Osteocyte (in vitro differentiated cells): ENCODE measurements at places on chromosomes 1 and 21. TPM values are rescaled to one million over a fixed set of nuclear protein-coding genes. Genes with fewer than 3 reads are reported as not detected.

GRCh38 chr1:81660286-81660685 is 140.4 kb upstream of the ADGRL2 start:
- no peak for DNase-seq

DNA sequence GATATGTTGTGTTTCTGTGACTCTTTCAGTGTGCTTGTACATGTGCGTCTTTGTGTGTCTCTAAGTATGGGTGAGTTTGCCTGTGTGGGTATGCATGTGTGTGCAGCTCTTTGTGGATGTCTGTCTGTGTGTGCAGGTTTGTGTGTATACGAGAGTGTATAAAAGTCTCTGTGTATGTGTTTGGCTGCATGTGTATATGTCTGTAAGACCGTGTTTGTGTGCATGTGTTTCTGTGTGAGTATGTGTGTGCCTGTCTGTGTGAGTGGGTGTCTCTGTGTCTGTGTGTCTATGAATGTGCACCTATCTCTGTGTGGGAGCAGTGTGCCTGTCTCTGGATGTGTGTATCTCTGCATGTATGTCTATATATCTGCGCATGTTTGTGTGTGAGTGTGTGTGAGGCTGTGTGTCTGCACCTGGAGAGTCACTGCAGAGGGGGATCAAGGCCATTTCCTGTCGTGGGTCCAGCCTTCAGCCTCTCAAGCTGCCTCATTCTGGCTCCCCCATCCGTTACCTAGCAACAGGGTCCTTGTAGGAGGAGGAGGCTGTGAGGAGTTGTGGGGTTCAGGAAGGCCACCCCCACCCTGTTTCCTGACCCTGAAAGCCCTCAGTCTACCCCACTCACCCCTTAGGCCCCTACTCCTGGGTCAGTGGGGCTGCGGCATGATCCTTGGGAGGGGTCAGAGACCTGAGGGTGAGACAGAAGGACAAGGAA is 10.4 kb downstream of the FGR start:
- DNase-seq, result no peak

The LCE1D gene
- not detected in 2 replicates for total RNA-seq

- DNase-seq, result no peak
Observed at GRCh38 chr1:52268372-52268771, 97.6 kb downstream of the CC2D1B start.

DNA sequence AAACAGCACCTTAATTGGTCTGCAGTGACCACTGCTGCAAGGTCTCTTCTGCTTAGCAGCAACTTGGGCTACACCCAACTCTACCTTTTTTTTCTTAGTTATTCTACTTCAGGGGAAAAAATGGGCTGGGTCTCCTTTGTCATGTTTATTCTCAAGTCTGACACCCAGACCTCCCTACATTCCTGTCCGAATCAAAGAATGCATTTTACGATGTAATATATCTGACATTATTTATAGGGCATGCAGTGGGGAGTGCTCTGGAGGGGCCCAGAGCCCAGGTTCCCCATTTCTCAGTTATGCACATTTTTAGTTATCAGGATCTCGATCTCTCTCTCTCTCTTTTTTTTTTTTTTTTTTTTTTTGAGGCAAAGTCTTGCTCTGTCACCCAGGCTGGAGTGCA is 50.5 kb downstream of the OPTC start:
- DNase-seq, result no peak

The SFT2D2 gene
- 93.0 and 99.6 TPM in 2 replicates for total RNA-seq

DNA sequence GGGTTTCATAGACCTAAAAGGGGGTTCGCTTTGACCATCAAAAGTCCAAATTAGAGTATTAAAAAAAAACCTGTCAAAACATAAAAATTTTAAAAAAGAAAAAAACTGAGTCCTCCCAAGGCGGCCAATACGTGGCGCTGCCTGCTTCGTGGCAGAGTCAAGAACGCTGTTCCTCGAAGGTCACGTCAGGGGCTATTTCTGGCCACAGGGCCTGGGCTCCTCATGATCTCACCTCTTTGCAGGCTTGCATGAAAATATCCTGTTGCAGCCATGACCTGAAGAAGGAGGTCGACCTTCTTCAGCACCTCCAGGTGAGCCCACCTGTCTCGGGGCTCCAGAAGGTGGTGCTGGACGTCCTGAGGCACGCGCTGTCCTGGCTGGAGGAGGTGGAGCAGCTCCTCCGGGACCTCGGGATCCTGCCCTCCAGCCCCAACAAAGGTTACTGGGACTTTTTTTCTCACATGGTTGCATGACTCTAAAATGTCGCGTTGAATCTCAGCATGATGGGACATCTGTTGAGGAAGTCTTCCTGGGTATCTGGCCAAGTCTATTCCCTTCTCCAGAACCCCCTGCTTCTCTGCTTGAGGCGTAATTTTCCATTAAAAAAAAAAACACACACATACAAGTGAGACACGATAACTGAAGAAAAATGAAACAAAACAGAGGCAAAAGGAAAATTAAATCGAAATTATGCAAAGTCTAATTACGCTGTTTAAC is 80.4 kb upstream of the EFHD2 start:
- no peak for DNase-seq

GRCh38 chr1:200934676-200935245 is 40.1 kb downstream of the INAVA start:
- no peak for DNase-seq

DNA sequence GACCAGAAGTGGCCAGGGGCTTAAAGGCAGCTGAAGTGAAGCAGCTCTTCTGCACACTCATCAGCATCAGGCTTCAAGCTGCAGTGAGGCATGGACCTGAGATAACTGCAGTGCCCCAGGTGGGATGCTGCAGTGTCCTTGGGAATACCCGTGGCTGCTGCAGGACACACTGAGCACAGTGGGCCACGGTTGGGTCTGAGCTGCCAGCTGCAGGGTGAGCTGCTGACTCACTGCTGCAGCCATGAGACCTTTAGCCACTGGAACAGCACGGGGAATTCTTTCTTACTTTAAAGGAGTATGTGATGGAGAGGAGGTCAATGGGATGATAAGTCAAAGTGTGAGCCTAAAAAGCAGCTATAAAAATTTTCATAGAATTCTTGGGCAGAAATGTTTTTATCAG is 102.1 kb downstream of the XCL2 start:
- no peak for DNase-seq

DNA sequence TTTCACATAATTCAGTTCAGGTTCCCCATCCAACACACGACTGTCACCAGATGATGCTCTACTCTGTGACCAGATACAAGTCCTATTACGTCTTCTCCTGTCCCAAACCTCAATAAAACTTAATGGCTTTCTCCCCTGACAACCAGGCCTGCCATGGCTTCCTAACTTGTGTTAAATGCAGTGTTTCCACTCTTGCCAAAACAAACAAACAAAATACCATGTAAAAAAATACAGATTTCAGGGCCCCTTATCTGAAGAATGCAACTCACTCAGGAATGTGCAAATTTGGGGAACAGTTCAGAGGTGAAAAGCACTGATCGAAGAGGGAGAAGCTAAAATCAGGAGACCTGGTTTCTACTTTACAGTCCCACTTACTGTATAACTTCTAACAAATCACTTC is 863 bp upstream of the NUF2 start:
- DNase-seq, result no peak

The IVL gene
- not detected in 2 replicates for total RNA-seq

DNA sequence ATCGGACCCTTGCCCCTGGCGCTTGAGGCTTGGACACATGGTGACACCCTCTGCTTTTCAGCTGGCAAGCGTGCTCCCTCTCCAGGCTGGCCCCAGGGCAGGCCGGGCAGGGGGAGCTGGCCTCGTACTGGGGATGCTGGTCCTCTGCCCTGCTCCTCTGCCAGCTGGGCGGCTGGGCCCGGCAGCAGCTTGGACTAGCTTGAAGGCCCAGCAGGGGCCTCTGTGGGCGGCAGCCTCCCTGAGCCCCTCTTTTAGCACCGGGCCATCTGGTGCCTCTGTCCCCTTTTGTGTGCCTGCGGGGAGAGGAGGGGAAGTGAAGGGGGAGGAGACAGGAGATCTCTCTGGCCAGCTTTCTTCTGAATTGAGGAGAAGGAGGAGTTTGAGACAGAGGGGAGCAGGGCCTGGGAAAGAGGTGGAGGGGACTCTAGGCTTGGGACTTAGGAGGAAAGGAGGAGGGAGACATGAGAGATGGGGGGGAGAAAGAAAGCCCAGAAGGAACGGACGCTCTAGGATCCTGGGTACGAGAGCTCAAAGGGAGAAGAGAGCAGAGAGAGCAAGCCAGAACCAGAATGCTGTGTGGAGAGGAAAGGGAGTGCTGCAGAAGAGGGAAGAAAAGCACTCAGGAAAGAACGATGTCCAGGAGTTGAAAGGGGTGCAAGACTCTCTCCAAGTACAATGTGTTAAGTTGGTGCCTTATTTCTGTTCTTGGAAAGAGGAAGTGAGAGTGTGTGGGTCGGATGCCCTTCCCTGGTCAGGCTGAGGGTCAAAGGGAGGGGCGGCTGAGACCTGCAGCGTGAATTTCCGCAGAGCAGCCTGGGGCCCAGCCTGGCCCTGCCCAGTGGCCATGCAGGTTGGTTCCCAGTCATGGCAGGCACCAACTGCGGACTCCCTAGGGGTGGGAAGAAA is 40.3 kb downstream of the IER5 start:
- DNase-seq, result no peak

The TMOD4 gene
- 2.8 TPM in 1 of 2 replicates, not detected in the other for total RNA-seq

- DNase-seq, result peak; percentile 67
Observed at GRCh38 chr1:5644281-5645134, 347.7 kb downstream of the NPHP4 start.

The CCDC181 gene
- 0.54 and 0.63 TPM in 2 replicates for total RNA-seq

The RAD54L gene
- total RNA-seq, result 4.2 and 5.4 TPM in 2 replicates

The RIPK4 gene
- 2.4 and 2.7 TPM in 2 replicates for total RNA-seq

GRCh38 chr1:184954232-184954995 is 19.9 kb downstream of the NIBAN1 start:
- no peak for DNase-seq

- DNase-seq, result no peak
Observed at GRCh38 chr1:55286856-55287602, 71.9 kb upstream of the USP24 start.

The AGO1 gene
- 34.1 and 35.8 TPM in 2 replicates for total RNA-seq

DNA sequence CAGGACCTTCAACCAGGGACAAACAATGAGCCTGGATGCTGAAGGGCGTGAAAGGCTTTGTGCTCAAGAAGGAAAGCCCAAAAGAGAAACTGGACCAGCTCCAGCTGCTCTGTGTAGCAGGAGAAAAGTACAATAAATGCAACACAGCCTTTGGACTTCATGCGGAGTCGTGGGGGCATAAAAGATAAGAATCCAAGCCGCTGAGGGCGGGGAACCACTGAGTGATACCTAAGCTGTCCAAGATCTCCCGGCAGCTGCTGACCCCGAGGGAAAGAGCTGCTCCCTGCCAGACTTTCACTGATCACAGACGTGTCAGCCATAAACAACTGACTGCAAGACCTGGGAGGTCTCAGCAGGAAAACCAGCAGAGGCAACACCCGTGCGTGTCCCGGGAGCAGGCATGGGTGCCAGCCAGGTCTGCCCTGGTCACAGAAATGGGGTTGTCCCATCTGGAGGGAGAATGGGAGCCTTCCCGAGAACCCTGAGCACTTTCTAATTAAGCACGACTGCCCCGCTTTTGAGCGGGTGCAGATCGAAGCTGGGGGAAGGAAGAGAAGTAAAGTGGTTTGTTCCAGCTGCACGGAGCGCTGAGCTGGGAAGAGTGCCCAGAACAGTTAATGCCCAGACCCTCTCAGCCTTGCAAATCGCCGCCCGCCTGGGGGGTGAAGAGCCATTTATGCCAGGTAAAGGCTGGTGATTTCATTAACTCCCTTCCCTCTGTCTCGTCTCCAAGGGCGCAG is 68.3 kb upstream of the TARDBP start:
- no peak for DNase-seq

DNA sequence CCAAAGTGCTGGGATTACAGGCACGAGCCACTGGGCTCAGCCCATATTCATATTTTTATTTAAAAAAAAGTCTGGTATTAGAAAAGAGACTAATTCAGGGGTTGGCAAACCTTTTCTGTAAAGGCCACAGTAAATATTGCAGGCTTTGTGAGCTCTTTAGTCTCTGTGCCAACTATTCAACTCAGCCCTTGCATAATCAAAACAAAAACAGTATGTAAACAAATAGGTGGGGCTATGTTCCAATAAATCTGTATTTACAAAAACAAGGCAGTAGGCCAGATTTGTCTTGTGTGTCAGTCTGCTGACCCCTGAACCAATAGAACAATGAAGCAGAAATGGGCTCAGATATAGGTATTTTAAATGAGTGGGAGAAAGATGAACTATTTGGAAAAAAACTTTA is 49.3 kb downstream of the CDC42BPA start:
- no peak for DNase-seq

The RAB3B gene
- 8.2 and 8.3 TPM in 2 replicates for total RNA-seq

The FAM72D gene
- total RNA-seq, result 0.73 and 1.0 TPM in 2 replicates

DNA sequence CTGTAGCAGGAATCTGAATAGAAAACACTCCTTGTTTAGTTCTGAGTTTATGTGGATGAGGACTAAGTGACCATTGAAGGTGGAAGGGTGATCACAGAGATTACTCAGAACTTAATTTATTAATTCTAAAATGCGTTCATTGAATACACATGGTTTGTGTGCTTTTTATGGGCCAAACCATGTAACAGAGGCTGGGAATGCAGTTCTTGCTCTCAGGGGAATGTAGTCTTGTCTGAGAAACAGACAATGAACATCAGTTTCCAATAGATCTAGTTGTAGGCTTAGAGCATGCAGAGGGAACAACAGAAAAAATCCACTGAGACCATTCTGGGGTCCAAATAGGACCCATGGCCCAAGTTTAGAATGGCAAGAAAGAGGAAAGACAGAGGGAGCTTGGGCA is 46.1 kb downstream of the ITSN1 start:
- no peak for DNase-seq

The MYBPH gene
- total RNA-seq, result not detected in 2 replicates

The PPIAL4G gene
- not detected in 2 replicates for total RNA-seq

GRCh38 chr1:54294887-54295286 is 94.9 kb downstream of the MRPL37 start:
- DNase-seq, result no peak

- no peak for DNase-seq
Observed at GRCh38 chr21:44260066-44260465, 1.6 kb downstream of the DNMT3L start.

The LCE6A gene
- not detected in 2 replicates for total RNA-seq

- no peak for DNase-seq
Observed at GRCh38 chr1:175890958-175891357, 147.6 kb upstream of the TNR start.

GRCh38 chr1:150268705-150269403 is at the start of gene APH1A:
Gene APH1A, minus strand, starts transcription at chr1:150269016. Its CDS starts 206 bp downstream, at chr1:150268810.
- peak; percentile 97 for DNase-seq

The IFI44L gene
- 21.2 and 22.1 TPM in 2 replicates for total RNA-seq

GRCh38 chr1:7588457-7588827 is 182.7 kb upstream of the VAMP3 start:
- DNase-seq, result no peak
